ENCODE measurements at places on chromosomes 16 and 17.

- no peak for DNase-seq
These were observed 9.2 kb upstream of the WFIKKN1 start for GRCh38 chr16:621526-622105.

- no peak for DNase-seq
These were observed 1.1 kb upstream of the YBX2 start for GRCh38 chr17:7295230-7296180.

GRCh38 chr16:68279726-68280558, 15.6 kb downstream of the SLC7A6 start:
- DNase-seq, result no peak

- no peak for DNase-seq
These were observed 78.7 kb upstream of the MTMR4 start for GRCh38 chr17:58593123-58593522.

DNA sequence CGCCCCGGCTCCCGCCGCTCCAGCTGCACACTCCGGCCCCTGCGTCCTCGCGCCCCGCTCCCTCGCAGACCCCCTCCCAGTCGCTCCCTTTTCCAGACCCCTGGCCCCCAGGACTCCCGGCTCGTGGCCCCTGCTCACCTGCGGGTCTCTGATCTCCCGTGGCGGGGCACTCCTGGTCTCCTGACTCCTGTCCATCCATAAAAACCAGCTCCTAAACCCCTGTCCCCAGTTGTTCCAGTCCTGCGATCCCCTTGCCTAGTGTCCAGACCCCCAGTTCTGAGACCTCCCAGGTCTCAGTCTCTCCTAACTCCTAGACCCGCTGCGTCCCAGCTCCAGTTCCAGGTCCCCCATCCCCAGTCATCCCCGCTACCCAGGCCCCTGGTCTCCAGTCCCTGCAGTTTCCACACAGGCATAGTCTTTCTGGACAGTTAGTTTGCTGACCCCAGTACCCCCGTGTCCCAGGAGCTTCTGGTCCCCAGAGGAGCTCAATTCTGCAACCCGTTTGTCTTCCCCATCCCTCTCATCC, 379 bp downstream of the SNX29 start:
- DNase-seq, result no peak
